ENCODE measurements at places on chromosomes 3 and 15.
A peak's percentile ranks its signal among the peaks of the same experiment; 100 is the strongest.

- DNase-seq = no peak
These were observed 593 bp downstream of the FAM219B start for GRCh38 chr15:74906067-74906449.

DNA sequence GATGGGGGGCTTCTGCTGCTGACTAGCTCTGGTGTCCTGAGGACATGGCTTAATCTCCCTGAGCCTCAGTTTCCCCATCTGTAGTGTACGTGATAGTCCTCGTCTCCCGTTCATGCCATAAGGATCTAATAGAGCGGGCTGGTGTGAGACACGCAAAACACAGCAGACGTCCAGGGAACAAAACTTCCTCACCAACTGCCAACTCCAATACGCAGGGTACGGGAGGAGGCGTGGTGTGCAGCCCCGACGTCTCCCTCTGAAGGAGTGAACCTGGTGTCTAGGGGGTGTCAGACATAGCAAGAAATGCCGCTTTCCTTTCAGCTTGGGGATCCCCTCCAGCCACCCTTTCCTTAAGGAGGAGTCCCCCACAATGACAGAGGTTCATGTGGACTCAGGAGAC is 55.0 kb downstream of the SMAD6 start:
- DNase-seq = no peak

DNA sequence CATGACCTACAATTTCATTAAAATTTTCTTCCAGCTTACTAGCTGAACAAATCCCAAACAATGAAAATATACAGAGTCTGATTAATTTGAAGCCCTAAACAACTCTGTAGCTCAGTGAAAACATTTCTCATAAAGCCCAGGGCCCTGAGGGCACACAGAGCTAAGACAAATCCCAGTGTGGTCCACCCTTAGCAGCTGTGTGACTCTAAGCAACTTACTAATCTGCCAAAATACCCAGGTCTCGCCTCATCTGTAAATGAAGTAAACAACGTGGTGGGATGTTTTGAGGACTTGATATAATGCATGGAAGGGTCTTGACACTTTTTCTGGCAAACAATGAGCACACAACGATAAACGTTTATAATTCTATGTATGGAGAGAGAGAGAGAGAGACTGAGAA is 158.4 kb downstream of the FHIT start:
- no peak for DNase-seq

- no peak for DNase-seq
These were observed 2.5 kb downstream of the MORC1 start for GRCh38 chr3:109115451-109115850.

GRCh38 chr15:65101891-65102708 is 12.9 kb downstream of the UBAP1L start:
- DNase-seq = no peak

GRCh38 chr3:155335724-155336354 is 42.4 kb upstream of the STRIT1 start:
- no peak for DNase-seq

DNA sequence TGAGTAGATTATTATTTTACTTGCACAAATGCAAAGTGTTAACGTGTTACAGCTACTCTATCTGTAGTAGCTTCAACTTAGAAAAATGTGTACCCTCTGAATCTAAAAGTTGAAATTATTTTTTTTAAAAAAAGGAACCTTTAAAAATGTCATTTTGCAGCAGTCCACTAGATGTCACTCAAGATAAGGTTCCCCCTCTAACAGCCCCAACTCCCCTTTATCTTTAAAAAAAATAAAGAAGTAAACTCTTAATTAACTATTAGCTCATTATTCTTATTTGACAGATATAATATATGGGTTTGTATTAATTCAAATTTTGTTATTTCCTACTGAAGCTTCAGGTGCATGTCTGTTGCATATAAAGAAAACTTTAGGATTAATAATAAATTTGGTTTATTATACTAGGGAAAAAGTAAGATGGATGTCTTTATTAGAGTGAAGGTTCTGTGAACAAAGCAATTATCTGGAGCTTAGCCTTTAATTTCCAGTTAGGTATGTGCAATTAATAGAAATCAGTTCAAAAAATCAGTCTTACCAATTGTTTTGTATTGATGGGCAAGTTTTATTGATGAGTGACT is 288.5 kb downstream of the VGLL3 start:
- DNase-seq = no peak

DNA sequence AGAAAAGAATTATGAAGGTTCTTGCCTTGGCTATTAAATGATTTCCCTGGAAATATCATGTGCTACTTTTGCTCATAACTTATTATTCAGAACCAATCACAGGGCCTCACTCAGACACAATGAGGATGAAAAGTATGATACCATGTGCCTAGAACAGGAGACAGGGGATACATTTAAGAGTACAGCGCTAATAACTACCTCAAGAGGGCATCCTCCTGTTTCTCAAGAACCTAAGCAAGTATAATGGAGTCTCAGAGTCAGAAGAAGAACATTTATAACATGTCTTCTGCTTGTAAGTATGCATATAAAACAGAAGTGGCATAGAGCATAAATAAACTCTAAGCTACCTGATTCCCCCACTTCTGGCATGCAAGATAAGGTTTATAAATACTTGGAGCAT is 125.4 kb upstream of the MME start:
- DNase-seq = no peak

GRCh38 chr3:31692751-31693150 is 160.0 kb downstream of the STT3B start:
- DNase-seq = no peak

- no peak for DNase-seq
These were observed 5.3 kb downstream of the ATP1B3 start for GRCh38 chr3:141881702-141882101.

DNA sequence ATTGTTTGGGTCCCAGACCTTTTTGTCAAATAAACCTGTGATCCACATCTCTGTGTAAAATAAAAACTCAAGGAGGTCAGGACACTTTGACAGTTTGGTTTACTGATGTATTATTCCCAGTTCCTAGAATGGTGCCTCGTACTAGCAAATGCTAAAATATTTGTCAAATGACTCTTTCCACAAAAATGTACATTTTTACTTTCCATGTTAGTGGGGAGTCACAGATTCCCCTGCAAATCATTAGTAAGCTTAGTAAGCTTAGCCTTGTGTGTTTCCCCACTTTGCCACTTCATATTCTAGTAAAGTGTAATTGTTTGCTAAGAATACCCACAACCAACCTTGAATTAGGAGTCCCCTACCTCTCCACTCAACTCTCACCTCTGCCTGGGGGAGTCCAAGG is 2.4 kb upstream of the MAGI1 start:
- DNase-seq = no peak

DNA sequence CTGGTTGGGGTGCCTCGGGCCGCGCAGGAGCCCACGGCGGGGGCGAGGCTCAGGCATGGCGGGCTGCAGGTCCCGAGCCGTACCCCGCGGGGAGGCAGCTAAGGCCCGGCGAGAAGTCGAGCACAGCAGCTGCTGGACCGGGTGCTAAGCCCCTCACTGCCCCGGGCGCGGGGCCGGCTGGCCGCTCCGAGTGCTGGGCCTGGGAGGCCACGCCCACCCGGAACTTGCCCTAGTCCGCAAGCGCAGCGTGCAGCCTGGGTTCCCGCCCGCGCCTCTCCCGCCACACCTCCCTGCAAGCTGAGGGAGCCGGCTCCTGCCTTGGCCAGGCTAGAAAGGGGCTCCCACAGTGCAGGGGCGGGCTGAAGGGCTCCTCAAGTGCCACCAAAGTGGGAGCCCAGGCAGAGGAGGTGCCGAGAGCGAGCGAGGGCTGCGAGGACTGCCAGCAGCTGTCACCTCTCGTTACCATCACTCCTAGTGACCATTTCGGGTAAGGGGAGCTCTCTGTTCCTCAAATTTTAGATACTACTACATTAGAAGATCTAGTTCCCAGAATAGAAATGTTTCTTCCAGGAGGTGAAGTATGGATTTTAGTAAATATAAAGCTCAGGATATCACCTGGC is 417.0 kb upstream of the AGTR1 start:
- DNase-seq = peak; percentile 79

DNA sequence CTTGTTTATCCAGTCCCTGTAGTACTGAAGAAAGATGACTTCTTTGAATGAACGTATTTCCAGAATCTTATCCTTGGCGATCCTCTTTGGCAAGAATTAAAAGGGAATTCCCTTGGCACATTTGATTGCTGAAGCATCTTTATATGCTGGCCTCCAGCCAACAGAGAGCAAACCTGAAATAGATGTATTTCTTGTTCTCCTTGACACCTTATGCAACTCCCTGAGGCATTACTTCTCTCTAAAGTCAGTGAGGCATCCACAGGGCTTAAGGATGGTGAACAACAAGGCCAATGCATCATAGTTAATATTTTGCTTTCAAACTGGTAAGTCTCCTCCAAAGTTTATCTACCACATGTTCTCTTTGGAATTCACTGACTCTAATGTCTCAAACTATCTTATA is 450.9 kb upstream of the THRB start:
- DNase-seq = no peak

DNA sequence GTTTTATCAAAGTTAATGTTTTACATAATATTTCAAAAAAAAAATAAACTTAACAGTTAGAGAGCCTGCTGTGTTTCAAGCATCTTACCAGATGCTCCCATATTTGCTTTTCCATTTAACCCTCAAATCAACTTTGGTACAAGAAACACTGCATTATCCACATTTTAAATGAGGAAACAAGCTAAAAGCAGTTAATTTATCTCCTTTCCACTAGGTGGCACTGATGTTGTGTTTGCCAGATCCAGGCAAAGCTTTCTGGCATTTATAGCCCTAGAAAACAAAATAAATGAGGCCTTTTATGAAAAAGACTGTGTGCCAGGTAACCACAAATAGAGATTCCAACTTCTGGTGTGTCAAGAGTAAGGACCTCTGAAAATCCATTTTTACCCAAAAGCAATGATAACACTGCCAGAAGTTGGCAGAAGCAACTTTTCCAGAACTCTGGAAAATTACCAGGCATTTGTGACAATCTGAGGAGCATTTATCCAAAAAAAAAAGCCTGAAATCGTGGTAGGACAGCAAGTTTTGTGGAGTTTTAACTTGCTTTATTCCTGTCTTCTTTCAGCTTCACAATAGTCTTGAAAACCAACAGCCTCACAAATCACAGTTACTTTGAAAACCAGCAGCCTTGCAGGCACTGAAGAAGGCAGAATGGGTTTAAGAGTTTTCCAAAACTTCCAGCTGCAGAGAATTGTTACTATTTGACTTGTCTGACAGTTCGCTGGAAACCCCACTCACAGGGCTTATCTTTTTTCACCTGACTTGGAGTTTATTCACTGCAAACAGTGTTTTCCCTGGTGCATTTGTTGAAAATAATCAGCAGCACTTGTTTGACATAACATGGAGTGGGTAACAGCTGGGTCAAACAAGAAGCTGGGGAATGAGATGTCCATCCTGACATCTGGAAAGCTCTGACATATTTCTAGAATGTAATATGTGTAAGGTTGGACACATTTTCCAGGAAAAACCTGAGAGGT is 9.2 kb downstream of the FAM162A start:
- DNase-seq = no peak

DNA sequence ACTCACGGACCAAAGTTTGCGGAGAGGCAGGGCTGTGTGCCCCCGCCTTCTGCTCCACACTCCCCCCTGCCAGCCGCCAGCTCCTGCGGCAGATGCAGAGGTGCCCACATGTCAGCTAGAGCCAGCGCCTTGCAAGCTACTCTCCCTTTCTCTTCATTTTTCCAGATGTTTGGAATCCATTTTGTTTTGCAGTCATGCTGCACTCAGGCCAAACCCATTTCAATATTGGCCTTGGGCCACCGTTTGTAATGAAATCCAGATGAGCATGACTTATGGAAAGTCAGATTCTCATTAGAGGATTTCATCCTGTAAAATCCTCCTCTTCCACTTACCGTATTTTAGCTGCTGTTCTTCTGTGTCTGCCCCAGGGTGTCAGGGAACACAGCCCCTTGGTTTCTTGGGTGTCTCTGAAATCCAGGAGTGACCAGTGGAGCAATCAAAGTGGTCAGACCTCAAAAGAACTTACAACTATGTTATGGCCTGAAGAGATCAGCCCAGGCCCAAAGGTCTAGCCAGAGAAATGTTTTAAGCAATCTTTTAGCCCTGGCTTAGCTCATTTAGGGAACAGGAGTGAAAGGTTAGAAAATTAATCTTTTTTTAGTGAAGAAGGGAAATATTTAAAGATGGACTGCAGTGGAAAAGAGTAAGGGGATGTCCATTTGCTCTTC is 65.8 kb downstream of the AAGAB start:
- no peak for DNase-seq

- DNase-seq = no peak
These were observed 155.0 kb upstream of the BHLHE40 start for GRCh38 chr3:4823986-4824925.

DNA sequence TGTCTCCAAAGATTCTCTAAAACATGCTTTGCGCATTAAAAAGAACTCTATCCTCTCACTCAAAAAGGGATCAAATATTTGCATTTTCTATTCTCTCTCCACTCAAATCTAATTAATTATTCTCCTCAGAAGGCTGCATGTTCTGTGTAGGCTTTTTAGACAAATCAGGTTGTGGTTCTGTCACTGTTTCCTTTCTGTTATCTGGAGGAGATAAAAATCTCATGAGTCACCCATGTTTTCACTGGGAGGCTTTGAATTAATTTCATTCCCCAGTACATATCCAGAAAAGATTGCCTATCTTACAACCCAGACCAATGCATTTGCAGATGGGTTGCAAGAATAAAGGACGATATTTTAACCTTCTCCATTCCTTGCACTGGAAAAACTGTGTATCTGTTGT is 446.5 kb downstream of the GRM7 start:
- no peak for DNase-seq

DNA sequence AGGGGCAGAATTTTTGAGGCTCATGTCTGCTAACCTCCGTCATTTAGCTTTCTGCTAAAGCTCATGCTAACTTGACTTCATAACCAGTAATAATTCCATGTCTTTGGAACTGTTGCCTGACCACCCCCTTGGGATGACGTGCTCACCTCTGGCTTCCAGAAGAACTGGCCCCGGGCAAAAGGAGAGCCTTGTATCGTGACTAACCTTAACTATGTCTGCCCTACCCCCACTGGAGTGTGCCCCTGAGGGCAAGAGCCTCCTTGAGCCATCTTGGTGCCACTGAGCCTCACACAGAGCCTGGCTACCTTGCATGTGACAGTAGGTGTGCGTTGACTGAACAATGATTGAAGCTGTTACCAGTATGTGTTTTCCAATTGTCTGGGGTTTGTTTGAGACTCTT is 4.7 kb downstream of the LRRK1 start:
- no peak for DNase-seq

GRCh38 chr15:74438206-74438605 is 4.4 kb upstream of the SEMA7A start:
- DNase-seq = peak; percentile 44

GRCh38 chr15:96838081-96838480 is 507.6 kb downstream of the NR2F2 start:
- no peak for DNase-seq

GRCh38 chr3:64303401-64303800 is 78.1 kb upstream of the PRICKLE2 start:
- DNase-seq = no peak

DNA sequence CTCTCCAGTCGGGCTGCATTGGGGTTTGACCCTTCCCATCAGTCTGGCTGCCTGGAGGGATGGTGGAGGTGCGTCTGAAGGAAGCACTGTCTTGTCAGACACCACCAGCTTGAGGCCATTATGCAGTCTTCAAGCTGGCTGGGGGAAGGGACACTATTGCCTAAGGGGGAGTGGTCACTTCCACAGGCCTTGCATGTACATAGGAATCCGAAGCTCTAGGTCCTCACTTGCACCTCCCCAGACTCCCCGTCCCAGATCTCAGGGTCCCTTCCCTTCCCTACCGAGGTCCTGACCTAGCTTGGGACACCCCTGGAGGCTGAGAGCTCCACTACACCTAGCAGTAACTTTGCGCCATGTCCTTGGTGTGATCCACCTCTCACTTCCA is 48.6 kb upstream of the KLF13 start:
- no peak for DNase-seq
